Stimulated activated CD4-positive, alpha-beta T cell treated with anti-CD3 and anti-CD28 coated beads, Interleukin-1b, Interleukin-23, amount 100 ng/mL, for 48 hours (primary cell): ENCODE measurements at places on chromosomes 7 and 10.

DNA sequence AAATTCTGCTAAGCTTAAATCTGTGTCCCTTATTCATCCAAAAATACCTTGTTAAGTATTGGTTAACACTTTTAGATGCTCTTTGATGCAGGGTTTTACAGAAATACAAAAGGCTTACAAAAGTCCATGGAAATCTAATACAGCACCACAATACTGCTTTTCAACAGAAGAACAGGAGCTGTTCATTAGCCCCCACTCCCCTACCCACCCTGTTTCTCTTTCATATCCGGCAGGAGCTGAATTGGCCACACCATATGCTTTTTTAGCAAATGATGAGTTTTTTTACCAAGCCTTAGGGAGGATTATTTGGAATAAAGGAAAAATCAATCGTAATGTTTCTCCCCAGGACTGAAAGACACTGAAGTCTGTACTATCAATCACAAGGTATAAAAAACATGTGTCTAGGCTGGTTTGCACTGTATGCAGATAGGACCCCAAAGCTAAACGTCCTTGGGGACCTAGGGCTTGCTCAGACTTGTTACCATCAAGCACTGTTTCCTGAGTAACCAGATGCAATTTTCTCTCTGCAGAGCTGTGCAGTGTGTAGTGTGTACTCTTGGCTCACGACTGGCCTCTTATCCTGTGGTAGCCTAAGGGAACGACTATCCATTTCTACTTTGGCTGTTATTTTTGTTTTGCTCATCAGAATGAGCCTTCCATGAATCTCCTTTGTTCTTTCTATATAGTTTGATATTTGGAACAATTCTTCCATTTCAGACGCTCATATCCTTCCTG lies 143.3 kb upstream of the LRGUK start:
- DNase-seq, result no peak

GRCh38 chr10:52632591-52632990 lies 140.0 kb downstream of the MBL2 start:
- DNase-seq, result no peak

GRCh38 chr7:143003393-143004051 lies 23.4 kb downstream of the OR9A2 start:
- peak; percentile 10 for DNase-seq

GRCh38 chr10:75492173-75492925 lies 60.9 kb downstream of the LRMDA start:
- DNase-seq, result no peak

- no peak for DNase-seq
Measured at GRCh38 chr7:108459922-108460551, 3.8 kb upstream of the NRCAM start.

DNA sequence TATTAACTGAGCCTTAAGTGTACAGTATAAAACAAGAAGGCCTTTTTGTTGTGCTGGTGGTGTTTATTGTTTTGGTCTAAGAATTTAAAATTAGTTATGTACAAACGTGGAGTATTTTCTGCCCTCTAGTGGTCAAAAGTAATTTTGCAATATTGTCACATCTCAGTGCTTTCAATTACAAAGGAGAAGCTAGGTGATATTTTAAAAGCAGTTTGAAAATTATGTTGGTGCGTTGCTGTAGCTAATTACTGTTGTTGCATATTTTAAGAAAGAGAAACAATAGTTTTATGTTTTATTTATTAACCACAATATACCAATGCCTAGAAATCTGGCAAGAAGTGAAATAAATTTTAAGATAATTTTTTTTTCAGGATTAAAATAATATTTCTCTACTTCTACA lies 11.4 kb downstream of the NPVF start:
- DNase-seq, result no peak

- no peak for DNase-seq
Measured at GRCh38 chr7:134083766-134084487, 43.2 kb upstream of the LRGUK start.
